Psoas muscle (tissue), 8 donors: ENCODE measurements at places on chromosomes 5 and 9. TPM values are rescaled to one million over a fixed set of nuclear protein-coding genes. Genes with fewer than 3 reads are reported as not detected.
A peak's percentile ranks its signal among the peaks of the same experiment; 100 is the strongest.

DNA sequence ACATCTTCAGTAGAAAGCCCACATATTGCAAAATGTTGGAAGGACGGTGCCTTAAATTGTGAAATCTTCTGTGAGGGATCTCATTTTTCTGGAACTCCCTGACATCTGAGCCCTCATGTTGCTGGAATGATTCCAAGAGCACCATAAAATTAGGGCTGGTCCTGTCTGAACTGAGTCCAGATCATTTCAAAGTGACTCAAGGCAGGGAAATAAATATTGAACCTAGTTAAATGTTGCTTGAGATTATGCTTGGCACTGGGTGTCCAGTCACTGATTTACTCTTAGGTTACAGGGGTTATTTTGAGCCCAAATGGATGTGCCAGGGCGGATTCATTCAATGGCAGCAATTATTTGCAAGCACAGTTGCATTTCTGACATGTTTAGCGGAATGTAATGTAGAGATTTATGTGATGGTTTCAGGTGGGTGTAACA is 437.0 kb downstream of the PIK3R1 start:
- no peak for DNase-seq
- peak overlapping the region; percentile 15 for H3K27ac ChIP-seq
- H3K4me1 ChIP-seq = peaks cover 14% of the 10 kb centered on the region

DNA sequence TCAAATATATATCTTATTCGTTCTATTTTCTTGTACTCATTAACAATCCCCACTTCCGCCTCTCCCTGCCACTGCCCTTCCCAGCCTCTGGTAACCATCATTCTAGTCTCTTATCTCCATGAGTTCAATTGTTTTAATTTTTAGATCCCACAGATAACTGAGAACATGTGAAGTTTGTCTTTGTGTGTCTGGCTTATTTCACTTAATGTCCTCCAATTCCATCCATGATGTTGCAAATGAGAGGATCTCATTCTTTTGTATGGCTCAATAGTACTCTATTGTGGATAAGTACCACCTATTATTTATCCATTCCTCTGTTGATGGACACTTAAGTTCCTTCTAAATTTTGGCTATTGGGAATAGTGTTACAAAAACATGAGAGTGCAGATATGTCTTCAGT is 17.2 kb upstream of the CMYA5 start:
- H3K27me3 ChIP-seq = no peaks in the 10 kb centered on the region
- H3K36me3 ChIP-seq = peaks cover 2% of the 10 kb centered on the region
- no peaks in the 10 kb centered on the region for H3K4me1 ChIP-seq
- H3K27ac ChIP-seq = no peak overlapping the region
- DNase-seq = no peak

DNA sequence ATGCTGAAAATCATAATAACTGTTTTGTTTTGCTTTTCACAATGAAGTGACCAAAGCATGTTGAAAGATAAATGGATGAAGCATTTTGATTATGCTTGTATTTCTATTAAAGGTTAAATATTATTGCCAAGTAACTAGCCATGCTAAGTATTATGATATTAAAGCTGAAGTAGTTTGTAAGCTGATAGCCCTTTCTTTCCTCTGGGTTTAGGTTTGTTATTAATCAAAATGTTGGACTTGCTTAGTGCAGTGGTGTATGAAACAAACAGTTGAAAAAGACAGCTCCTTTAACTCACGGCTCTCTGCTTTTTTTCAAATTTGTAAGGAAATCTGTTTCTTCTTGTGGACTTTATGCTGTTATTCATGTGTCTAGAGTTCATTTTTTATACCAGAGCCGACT is 246.0 kb downstream of the CWC27 start:
- no peak overlapping the region for H3K4me3 ChIP-seq
- H3K36me3 ChIP-seq = no peaks in the 10 kb centered on the region
- no peak overlapping the region for H3K27ac ChIP-seq

GRCh38 chr9:83204047-83204446 is 141.1 kb upstream of the RASEF start:
- H3K27ac ChIP-seq = no peak overlapping the region
- H3K36me3 ChIP-seq = no peaks in the 10 kb centered on the region
- H3K27me3 ChIP-seq = no peaks in the 10 kb centered on the region
- no peaks in the 10 kb centered on the region for H3K4me1 ChIP-seq
- DNase-seq = no peak

SH3GL2 gene
- total RNA-seq = not detected

- no peaks in the 10 kb centered on the region for H3K36me3 ChIP-seq
- no peak overlapping the region for H3K27ac ChIP-seq
- DNase-seq = peak; percentile 77
- peaks cover 5% of the 10 kb centered on the region for H3K27me3 ChIP-seq
- H3K4me1 ChIP-seq = no peaks in the 10 kb centered on the region
Measured at GRCh38 chr9:115013998-115014397, 83.6 kb upstream of the TNFSF8 start.

GRCh38 chr9:81777482-81777881 is 88.1 kb upstream of the TLE1 start:
- no peak overlapping the region for H3K27ac ChIP-seq
- H3K27me3 ChIP-seq = no peaks in the 10 kb centered on the region
- H3K36me3 ChIP-seq = no peaks in the 10 kb centered on the region

NCBP1 gene
- total RNA-seq = 22.1 TPM

PCDH12 gene
- total RNA-seq = 2.7 TPM

PCDH1 gene
- total RNA-seq = 17.4 TPM

SEMA5A gene
- total RNA-seq = 1.4 TPM

DNA sequence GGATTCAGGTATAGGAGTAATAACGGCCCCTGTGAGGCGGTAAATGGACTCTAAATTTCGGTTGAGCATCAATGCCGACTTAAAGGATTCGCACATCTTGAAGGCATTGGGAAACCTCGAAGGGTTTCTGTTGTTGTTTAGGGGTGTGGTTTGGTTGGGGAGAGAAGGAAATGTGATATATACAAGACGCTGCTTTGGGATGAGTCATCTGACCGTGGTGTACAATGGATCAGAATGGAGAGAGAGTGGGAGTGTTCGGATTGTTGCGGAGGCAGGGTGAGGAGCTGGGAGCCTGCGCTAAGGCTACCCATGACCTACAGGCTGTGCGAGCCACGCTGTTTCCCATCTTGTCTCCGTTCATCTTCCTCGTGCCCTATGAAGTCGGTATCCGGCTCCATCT is 60.4 kb upstream of the ERCC6L2 start:
- H3K4me1 ChIP-seq = no peaks in the 10 kb centered on the region
- no peak overlapping the region for H3K27ac ChIP-seq
- DNase-seq = no peak
- H3K36me3 ChIP-seq = no peaks in the 10 kb centered on the region

- peak overlapping the region; percentile 97 for H3K27ac ChIP-seq
- DNase-seq = peak; percentile 43
- H3K27me3 ChIP-seq = no peaks in the 10 kb centered on the region
- peaks cover 90% of the 10 kb centered on the region for H3K4me1 ChIP-seq
- H3K4me3 ChIP-seq = no peak overlapping the region
- no peaks in the 10 kb centered on the region for H3K36me3 ChIP-seq
Measured at GRCh38 chr9:134335061-134335460, 8.8 kb downstream of the RXRA start.

DNA sequence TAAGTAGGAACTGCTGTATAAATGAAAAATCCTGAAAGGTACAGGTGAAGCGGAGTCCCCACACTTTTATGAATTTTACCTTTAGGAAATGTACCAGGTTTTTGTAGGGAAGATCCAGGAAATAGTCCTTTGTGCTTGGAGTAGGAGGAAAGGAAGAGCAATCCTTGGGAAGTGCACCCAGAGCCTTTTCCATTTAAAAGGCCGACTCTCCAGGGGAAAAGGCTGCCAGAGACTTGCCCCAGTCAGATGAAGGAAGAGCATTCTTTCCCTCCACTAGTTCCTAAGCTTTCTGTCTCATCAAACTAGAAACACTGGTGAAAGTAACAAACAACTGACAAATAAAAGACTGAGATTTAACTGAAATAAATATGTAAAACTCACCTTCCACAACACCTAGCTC is 779.4 kb upstream of the CDH6 start:
- no peaks in the 10 kb centered on the region for H3K36me3 ChIP-seq
- no peak for DNase-seq
- H3K27me3 ChIP-seq = no peaks in the 10 kb centered on the region
- H3K4me3 ChIP-seq = no peak overlapping the region
- no peaks in the 10 kb centered on the region for H3K4me1 ChIP-seq

GRCh38 chr5:124741711-124742496 is 4.5 kb downstream of the ZNF608 start:
- peak overlapping the region; percentile 83 for H3K4me3 ChIP-seq
- peaks cover 61% of the 10 kb centered on the region for H3K4me1 ChIP-seq
- peak overlapping the region; percentile 95 for H3K27ac ChIP-seq
- no peaks in the 10 kb centered on the region for H3K36me3 ChIP-seq
- no peak for DNase-seq

- H3K4me1 ChIP-seq = no peaks in the 10 kb centered on the region
- no peak overlapping the region for H3K27ac ChIP-seq
- H3K27me3 ChIP-seq = no peaks in the 10 kb centered on the region
- H3K36me3 ChIP-seq = no peaks in the 10 kb centered on the region
- H3K4me3 ChIP-seq = no peak overlapping the region
Measured at GRCh38 chr5:111411301-111411700, 101.0 kb downstream of the STARD4 start.

GRCh38 chr9:124696101-124696500 is 75.0 kb downstream of the NR6A1 start:
- H3K36me3 ChIP-seq = no peaks in the 10 kb centered on the region
- no peak overlapping the region for H3K27ac ChIP-seq
- no peaks in the 10 kb centered on the region for H3K4me1 ChIP-seq
- no peak overlapping the region for H3K4me3 ChIP-seq
- no peaks in the 10 kb centered on the region for H3K27me3 ChIP-seq

- no peaks in the 10 kb centered on the region for H3K4me1 ChIP-seq
- H3K27me3 ChIP-seq = no peaks in the 10 kb centered on the region
- H3K27ac ChIP-seq = no peak overlapping the region
- no peak for DNase-seq
- no peak overlapping the region for H3K4me3 ChIP-seq
Measured at GRCh38 chr5:32210151-32210550, 36.0 kb upstream of the GOLPH3 start.

GRCh38 chr9:134724912-134725604 is 83.5 kb downstream of the COL5A1 start:
- peaks cover 72% of the 10 kb centered on the region for H3K27me3 ChIP-seq
- no peak overlapping the region for H3K4me3 ChIP-seq
- H3K36me3 ChIP-seq = no peaks in the 10 kb centered on the region
- no peak for DNase-seq

ZNF608 gene
- 11.7 TPM for total RNA-seq

- H3K36me3 ChIP-seq = peaks cover 36% of the 10 kb centered on the region
- H3K27me3 ChIP-seq = no peaks in the 10 kb centered on the region
- no peak overlapping the region for H3K4me3 ChIP-seq
- DNase-seq = no peak
Measured at GRCh38 chr9:128286440-128286839, 10.4 kb downstream of the SWI5 start.

- no peak overlapping the region for H3K4me3 ChIP-seq
- no peak overlapping the region for H3K27ac ChIP-seq
- no peaks in the 10 kb centered on the region for H3K27me3 ChIP-seq
- no peak for DNase-seq
Measured at GRCh38 chr5:149667829-149668330, 62.2 kb upstream of the PPARGC1B start.

DNA sequence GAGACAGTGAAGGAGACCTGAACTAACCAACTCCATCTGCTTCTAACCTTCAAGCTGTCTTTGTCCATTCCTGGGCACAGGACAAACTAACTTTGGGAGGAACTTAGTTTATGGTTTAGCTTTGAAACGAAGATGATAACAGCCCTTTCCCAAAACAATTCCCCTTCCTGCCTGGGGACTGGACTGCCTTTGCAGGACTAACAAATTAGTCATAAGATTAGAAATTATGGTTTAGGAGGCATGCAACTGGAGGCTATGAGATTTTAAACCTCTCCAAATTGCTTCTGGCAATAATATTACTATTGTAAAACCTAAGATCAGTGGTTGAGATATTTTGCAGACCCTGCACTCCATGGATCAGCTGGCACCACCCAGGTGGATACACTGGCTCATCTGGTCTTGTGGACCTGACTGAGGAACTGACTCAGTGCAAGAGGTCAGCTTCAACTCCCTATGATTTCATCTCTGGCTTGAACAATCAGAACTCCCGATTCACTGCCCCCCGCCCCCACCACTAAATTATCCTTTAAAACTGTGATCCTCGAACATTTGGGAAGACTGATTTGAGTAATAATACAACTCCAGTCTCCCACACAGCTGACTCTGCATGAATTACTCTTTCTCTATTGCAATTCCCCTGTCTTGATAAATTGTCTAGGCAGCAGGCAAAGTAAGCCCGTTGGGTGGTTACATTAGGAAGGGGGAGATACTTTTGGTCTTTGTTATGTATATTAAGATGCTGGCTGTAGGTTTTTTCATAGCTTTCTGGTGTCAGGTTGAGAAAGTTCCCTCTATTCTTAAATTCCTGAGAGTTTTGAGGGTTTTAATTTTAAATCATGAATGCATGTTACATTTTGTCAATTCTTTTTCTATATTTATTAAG is 213.3 kb downstream of the TSSK1B start:
- no peak overlapping the region for H3K4me3 ChIP-seq
- no peaks in the 10 kb centered on the region for H3K36me3 ChIP-seq
- peaks cover 13% of the 10 kb centered on the region for H3K4me1 ChIP-seq
- DNase-seq = no peak

DNA sequence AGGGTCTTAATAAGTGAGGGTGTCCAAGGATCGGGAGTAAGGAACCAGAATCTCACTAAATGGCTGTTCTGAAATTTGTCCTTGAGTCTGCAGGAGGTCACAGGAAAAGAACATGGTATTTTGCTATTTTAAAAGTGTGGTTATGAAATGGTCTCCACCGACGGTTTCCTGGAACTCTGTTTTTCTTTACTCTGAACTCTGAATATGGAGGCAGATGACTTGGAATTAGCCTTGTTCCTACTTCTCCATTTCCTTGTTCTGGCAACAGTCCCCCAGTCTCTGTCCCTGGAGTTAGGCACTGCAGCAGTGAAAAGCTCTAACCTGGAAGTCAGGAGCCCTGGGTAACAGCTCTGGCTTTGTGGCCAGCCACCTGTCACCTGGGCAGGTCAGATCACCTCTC is 46.6 kb upstream of the C5orf58 start:
- H3K4me3 ChIP-seq = no peak overlapping the region
- H3K4me1 ChIP-seq = no peaks in the 10 kb centered on the region
- H3K36me3 ChIP-seq = no peaks in the 10 kb centered on the region
- H3K27me3 ChIP-seq = no peaks in the 10 kb centered on the region
- no peak for DNase-seq

DNA sequence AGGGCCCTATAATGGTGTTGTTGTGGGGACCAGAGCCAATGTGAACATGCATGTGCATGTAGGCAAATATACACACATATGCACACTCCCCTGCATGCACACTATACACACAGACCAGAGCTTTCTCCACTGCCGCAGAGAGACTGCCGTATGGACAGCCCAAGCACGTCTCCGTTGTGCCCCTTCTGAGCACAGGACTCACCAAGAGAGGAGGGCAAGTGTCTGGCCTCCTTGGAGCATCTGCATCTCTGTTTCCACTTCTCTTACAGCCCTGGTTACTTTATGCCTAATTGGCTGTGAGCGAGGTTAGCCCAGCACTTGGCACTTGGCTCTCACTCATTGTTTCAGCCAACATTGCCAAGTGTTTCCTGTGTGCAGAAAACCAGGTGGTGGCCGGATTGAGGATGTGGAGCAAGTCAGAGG is 30.4 kb downstream of the CSF2 start:
- H3K4me1 ChIP-seq = peaks cover 4% of the 10 kb centered on the region
- no peaks in the 10 kb centered on the region for H3K27me3 ChIP-seq
- H3K36me3 ChIP-seq = no peaks in the 10 kb centered on the region
- no peak overlapping the region for H3K4me3 ChIP-seq
- H3K27ac ChIP-seq = no peak overlapping the region

NOTCH1 gene
- 11.9 TPM for total RNA-seq

- peak; percentile 87 for DNase-seq
- H3K27me3 ChIP-seq = no peaks in the 10 kb centered on the region
- no peaks in the 10 kb centered on the region for H3K36me3 ChIP-seq
- H3K27ac ChIP-seq = peak overlapping the region; percentile 60
Measured at GRCh38 chr9:93304574-93305496, 120.9 kb downstream of the WNK2 start.
